ENCODE measurements at places on chromosomes 3 and 15.

DNA sequence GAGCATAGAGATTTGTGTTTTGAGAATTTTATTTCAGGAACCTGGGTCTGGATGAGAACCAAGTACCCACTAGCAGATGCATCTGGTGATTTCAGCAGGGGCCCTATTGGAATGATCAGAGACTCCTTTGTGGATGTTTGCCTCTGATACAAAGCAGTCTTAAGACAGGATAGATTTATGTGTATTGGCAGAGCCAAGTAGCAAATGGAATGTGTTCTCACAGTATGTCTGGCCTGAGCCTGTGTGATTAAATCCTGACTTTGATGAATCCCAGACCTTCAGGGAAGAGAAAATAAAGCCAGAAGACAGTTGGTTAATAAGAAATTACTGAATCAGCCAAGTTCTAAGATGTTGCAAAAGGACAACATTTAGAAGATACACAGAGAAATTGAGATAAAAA lies 755.5 kb upstream of the SEMA6D start:
- H3K4me3 ChIP-seq, result no peak overlapping the region
- no peaks in the 10 kb centered on the region for H3K36me3 ChIP-seq
- H3K27me3 ChIP-seq, result no peaks in the 10 kb centered on the region
- H3K27ac ChIP-seq, result no peak overlapping the region
- H3K4me1 ChIP-seq, result no peaks in the 10 kb centered on the region

- H3K4me3 ChIP-seq, result no peak overlapping the region
- no peaks in the 10 kb centered on the region for H3K27me3 ChIP-seq
- no peak overlapping the region for H3K27ac ChIP-seq
- H3K36me3 ChIP-seq, result no peaks in the 10 kb centered on the region
These were observed 22.2 kb downstream of the GRAMD2A start for GRCh38 chr15:72175186-72176044.

DNA sequence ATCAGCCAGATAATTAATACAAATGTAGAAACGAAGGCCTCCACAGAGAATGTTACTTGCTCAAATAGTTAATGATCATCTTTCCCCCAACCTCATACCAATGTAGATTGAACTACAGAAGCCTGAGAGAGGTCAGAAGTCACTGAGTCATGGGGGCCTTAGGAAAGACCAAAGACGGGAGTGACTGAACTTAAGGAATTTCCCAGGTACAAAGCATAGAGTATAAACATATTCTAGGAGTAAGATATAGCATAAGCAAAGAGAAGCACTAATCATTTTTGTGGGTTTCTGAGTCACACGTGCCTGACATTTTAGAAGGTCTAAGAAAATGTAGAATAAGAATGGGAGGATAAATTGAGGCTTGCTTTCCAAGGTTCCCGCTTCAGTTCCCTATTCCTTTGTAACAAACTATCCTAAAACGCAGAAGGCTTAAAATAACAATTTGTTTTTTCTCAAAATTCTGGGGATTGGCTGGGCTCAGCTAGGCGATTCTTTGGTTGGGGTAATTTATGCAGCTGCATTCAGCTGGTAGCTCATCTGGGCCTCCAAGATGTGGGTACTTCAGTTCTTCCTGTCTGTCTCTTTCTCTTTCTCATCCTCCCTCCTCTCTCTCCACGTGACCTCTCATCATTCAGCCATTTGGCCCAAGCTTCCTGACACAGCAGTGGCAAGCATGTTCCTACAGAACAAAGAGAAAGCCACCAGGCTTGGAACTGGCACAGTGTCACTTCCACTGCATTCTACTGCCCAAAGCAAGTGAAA lies 422.6 kb downstream of the FOXP1 start:
- no peak overlapping the region for H3K4me3 ChIP-seq
- H3K4me1 ChIP-seq, result no peaks in the 10 kb centered on the region
- H3K36me3 ChIP-seq, result no peaks in the 10 kb centered on the region

GRCh38 chr3:5271372-5271683 lies 83.8 kb downstream of the EDEM1 start:
- no peaks in the 10 kb centered on the region for H3K27me3 ChIP-seq
- no peak for DNase-seq
- H3K36me3 ChIP-seq, result no peaks in the 10 kb centered on the region
- no peak overlapping the region for H3K27ac ChIP-seq
- no peak overlapping the region for H3K4me3 ChIP-seq

GRCh38 chr3:95394286-95394685 lies 1331.4 kb downstream of the NSUN3 start:
- H3K27me3 ChIP-seq, result no peaks in the 10 kb centered on the region
- no peaks in the 10 kb centered on the region for H3K4me1 ChIP-seq
- H3K4me3 ChIP-seq, result no peak overlapping the region
- no peak for DNase-seq
- H3K27ac ChIP-seq, result no peak overlapping the region
- no peaks in the 10 kb centered on the region for H3K36me3 ChIP-seq

Measured in GM12878 (cell line).